ENCODE measurements at places on chromosomes 1 and 21.

DNA sequence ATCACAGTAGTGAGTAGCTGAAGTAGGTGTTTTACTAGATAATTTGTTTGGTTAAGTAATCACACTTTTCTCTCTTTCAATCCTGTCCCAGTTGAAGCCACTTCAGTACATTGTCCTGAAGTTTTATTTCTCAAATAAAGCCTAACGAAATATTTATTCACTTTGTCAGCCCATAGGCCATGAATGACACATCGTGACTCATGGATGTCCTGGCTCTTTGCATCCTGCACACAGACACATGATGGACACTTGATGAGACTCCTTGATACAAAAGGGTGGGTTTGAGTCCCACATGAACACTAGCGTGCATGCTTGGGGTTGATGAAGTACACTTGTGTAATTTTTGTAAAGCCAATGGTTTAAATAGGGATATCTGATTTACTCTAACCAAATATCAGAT, 22.7 kb upstream of the LAMC2 start:
- DNase-seq, result no peak

DNA sequence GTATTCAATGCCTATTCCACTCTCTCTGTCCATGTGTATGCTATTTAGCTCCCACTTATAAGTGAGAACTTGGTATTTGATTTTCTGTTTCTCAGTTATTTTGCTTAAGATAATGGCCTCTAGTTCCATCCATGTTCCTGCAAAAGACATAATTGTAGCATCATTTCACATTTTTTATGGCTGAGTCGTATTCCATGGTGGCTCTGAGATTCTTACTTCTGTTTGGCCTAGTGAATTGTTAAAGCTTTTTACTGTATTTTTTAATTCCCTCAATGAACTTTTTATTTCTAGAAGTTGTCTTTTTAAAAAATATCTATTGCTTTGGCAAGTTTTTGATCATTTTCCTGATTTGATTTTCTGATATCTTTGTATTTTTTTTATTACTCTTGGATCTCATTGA, 635.6 kb downstream of the PLA2G4A start:
- no peak for DNase-seq

DNA sequence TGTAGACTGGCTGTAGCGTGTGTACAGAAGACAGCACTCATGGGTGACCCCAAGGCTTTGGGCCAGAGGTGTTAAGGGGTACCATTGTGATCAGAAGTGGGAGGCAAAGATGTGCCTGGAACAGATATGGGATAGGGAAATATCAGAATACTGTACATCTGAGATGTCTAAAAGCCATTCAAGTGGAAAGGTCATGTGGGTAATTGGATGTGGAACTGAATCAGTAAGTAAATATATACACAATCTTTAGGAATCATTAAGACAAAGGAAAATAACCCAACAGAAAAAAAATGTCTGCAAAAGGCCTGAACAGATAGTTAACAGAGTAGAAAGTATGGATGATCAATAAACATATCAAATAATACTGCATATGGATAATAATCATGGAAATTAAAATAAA, 26.5 kb downstream of the OR13G1 start:
- no peak for DNase-seq

- no peak for DNase-seq
These were observed 92.3 kb downstream of the CTH start for GRCh38 chr1:70503358-70503757.

- DNase-seq, result no peak
These were observed 8.9 kb upstream of the LCE5A start for GRCh38 chr1:152501704-152502103.

GRCh38 chr21:36323032-36323431, 3.0 kb downstream of the MORC3 start:
- DNase-seq, result peak; percentile 31

- peak; percentile 43 for DNase-seq
These were observed 1.3 kb downstream of the ADAMTS1 start for GRCh38 chr21:26843933-26844257.

All from NCI-H524 (cell line).